ENCODE measurements at places on chromosomes 2 and 18.

DNA sequence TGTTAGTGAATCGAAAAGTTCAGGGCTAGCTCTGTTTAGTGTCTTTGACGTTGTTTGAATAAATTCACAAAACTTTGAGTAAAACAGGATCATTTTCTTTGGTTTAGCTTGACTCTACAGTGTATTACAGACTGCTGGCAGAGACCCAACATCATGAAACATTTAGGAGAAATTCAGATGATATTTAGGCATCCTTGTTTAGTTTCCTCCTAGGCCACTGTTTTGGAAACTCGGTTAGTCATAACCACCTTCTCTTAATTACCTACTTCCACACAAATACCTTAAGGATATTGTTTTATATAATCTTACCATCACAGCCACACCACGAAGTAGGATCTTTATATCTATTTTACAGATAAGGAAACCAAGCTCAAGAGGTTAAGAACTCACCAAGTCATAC, 7.8 kb downstream of the LIMS1 start:
- DNase-seq: no peak

- DNase-seq: no peak
These were observed 260.2 kb upstream of the TRIB2 start for GRCh38 chr2:12456293-12457106.

- DNase-seq: peak; percentile 33
These were observed 513.8 kb downstream of the RNF144A start for GRCh38 chr2:7430869-7431641.

DNA sequence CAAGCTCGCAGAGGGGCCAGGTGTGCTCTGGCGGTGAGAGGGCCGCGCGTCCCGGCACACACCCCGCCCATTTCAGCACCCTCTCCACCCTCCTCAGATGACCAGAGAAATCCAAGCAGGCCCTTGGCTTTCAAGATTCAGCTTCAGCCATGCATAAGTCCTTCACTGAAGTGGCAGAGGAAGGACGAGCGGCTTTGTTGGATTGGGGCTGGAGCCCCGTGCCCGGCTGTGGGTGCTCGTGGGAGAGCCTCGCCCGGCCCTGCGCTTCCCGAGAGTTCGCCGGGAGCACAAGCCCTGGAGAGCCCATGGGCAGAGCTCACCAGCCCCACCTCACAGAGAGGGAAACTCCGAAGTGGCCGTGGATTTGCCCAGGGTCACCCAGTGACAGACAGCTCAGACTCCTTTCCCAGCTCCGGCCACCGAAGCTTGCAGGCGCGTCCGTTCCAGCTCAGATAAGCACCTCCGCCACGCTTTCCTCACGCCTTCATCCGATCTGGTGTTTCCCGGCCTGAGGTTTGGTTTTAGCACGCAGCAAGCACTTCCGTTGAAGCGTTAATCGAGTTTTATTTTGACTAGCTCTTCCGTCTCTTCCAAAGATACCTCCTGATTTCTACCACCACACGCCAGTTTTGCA, 45.6 kb upstream of the MTCL1 start:
- no peak for DNase-seq

- DNase-seq: no peak
These were observed 134.6 kb downstream of the MAP4K4 start for GRCh38 chr2:101832114-101832513.

GRCh38 chr2:182980115-182980514, 58.1 kb downstream of the NCKAP1 start:
- DNase-seq: peak; percentile 6

GRCh38 chr2:123521854-123522253, 503.2 kb upstream of the CNTNAP5 start:
- no peak for DNase-seq

GRCh38 chr2:114218383-114218782, 224.1 kb upstream of the DPP10 start:
- DNase-seq: no peak

GRCh38 chr18:63315131-63315662, 4.4 kb downstream of the BCL2 start:
- DNase-seq: no peak

DNA sequence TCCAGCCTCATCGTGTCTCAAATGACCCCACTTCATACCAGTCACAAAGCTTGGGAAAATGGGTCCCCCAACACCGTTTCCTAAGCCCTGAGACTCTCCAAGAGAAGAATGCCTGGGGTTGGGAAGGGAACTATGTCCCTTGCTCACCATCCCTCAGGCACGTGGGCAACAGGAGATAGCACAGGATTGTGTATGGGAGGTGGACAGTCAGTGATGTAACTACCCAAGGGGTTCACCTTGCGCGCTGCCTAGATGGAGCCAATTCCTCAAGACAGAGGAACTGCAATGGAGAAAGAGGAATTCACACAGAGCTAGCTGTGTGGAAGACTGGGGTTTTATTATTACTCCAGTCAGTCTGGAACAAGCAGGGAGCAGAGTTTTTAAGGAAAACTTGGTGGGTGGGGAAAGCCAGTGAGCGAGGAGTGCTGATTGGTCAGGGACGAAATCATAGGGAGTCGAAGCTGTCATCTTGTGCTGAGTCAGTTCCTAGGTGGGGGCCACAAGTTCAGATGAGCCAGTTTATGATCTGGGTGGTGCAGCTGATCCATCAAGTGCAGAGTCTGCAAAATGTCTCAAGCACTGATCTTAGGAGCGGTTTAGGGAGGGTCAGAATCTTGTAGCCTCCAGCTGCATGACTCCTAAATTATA, 13.8 kb upstream of the CXCR1 start:
- DNase-seq: no peak

Data from left renal pelvis (tissue), 4 donors.